ENCODE measurements at places on chromosomes 4 and X.

DNA sequence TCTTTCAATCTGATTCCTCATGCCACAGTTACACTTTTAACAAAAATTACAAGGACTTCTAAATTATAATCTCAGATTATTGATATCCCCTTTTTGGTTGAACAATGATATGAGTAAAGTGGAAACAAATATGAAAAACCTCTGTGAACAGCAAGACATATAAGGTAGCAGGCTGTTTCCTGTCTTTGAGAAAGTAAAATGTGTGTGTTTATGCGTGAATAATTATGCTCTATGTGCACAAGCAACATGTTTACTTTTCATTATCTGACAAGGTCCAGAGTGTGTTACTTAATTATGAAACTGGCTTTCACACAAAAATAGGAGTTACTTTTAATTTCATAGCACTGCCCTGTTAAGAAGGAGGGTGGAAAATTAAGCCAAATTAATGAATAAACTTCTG, 43.1 kb downstream of the DDIT4L start:
- DNase-seq = no peak

GRCh38 chr4:3387154-3387942, 54.4 kb upstream of the HGFAC start:
- no peak for DNase-seq

GRCh38 chr4:155079871-155080270, 128.6 kb upstream of the NPY2R start:
- no peak for DNase-seq

- no peak for DNase-seq
These were observed 94.2 kb downstream of the NYX start for GRCh38 chrX:41541386-41541785.

DNA sequence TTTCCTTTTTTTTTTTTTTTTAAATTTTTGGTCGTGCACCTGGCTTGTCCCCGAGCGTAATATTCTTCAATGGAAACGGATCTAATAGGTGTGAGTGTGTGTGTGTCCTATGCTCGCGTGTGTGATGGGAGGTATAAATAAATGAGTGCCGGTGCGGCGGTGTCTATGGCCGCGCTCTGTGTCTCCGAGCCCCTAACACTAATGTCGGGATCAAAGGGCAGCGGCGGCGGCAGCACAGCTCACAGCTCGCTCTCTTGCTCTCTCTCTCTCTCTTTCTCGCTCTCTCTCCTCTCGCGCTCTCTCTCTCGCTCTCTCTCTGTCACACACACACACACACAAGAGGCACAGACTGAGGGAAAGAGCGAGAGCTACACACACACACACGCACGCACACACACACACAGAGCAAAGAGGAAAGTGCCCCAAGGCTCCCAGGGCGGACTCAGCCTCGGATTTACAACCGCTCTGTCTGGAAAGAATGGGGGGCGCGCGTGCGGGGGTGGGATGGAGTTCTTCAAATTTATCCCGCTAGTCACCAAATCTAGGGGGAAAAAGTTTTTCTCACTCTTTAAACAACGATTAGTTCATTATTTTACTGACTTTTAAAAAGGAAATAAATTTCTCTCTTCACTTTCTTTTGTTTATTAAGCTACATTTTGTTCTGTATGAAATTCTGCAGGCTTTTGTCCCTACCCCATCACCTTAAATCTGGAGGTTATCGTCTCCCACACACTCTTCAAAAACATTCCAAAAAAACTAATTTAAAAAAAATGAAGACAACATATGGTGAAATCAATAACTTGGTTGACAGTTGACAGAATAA, at the start of gene ZNF827:
ZNF827 (minus strand) TSS at position 206 of the 823 bp plus-strand sequence. CDS start 416 bp downstream, outside the sequence.
- no peak for DNase-seq

DNA sequence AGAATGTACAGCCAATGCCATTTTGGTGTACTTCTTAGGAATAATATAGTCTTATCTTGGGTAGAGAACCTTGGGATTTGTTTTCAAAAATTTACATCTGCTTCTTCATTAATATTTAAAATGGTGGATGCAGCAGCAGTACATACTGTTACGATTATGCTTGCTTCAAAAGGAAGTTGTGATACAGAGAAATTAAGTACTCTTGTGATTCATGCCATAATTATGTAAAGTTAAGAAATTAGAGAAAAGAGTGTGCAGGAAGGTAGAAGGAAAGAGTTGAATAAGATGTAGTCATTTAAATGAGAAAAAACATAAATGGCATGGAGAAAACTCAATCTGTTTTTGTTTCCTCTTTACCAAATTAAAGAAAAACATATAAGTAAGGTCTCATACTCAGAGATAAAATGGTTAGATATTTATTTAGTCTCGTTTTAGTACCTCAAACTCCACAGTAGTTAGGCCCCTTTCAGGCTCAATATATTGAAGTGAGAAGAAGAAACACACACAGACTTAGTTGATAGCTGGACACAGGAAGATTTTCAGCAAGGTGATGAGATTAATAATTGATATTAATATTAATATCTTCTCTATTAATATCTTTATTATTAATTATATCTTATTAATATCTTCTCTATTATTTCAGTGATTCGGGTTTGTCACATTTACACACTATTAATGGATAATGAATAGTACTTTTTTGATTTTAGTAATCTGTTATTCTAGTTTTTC, 70.1 kb upstream of the HPGD start:
- no peak for DNase-seq

- DNase-seq = no peak
These were observed 22.9 kb upstream of the CPE start for GRCh38 chr4:165355900-165356300.

DNA sequence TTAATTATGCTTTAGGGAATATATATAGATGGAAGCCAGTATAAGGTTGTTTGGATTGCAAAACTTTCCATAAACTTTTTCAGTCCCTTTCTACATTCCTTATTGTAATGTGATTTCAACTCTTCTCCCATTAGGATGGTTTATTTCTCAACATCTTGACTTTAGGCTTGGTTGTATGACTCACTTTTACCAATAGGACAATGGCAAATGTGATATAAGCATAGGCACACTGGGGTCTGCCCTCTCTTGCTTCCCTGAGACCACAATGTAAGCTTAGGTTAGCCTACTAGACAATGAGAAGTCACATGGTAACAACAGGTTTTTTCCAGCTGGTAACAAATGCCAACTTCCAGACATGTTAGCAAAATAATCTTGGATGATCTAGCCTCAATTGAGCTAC, 163.3 kb upstream of the RBPJ start:
- no peak for DNase-seq

DNA sequence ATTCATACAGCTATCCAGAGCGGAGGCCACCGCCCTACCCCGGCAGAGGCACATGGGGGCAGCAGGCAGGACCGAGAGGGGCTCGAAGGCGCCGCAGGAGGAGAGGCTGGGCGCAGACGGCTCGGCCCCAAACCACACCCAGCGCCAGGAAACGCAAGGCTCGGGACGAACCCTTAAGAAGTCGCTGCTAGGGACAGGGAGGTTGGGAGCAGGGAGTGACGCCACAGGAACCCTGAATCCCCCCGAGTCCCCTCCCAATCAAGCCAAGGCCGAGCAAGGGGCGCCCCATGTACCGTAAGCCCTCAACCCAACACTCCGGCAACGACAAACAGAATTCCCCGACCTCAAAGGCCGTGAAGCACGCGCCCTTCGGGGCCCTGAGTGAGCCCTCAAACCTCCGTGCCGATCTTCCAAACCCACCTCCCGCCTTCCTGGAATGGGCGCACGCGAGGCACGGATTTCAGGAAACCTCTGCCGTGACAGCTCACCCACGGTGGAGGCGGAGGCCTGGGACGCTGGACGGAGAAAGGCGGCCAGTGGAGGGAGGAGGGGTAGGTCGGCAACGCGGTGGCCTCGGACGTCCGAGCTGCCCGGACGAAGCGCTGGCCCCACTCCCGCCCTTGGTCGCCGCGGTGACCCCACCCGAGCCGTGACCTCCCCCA, 1.8 kb downstream of the ZFYVE28 start:
- no peak for DNase-seq

DNA sequence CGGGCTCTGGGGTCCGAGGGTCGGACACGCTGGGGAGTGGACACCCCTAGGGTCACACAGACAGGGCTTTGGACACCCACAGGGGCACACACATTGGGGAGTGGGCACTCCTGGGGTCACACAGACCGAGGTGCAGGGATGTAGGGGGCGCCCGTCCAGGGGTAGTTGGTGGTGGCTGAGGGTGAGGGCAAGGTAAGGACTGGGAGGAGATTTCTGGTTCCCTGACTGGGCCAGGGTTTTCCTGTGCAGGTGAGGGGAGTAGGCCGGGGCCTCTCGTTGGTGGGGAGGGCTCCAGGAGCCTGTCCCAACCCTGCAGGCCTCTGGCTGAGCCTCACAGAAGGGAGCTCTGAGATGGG, 21.9 kb upstream of the WDR45 start:
- DNase-seq = no peak

- no peak for DNase-seq
These were observed 169.0 kb upstream of the MAP3K15 start for GRCh38 chrX:19684311-19684710.

DNA sequence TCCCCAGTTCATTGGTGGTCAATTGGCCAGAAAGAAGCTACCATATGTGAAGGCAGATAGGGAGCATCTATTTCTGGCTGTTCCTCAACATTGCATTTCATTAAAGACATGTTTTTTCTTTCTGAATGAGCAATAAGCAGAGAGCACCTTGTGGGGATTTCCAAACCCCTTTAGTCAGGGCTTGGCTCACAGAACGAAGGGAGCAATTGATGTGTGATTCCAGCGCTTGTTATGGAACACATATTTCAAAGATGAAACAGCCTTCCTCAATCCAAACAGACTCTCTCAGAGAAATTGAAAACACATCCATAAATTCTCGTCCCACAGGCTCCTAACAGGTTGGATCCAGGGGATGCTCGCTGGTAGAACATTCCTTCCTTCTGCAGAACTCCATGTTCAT, 84.1 kb downstream of the CLCN4 start:
- no peak for DNase-seq

GRCh38 chr4:120723986-120724385, 198.5 kb downstream of the PRDM5 start:
- no peak for DNase-seq

GRCh38 chrX:68894513-68895340, 65.9 kb downstream of the EFNB1 start:
- DNase-seq = no peak

DNA sequence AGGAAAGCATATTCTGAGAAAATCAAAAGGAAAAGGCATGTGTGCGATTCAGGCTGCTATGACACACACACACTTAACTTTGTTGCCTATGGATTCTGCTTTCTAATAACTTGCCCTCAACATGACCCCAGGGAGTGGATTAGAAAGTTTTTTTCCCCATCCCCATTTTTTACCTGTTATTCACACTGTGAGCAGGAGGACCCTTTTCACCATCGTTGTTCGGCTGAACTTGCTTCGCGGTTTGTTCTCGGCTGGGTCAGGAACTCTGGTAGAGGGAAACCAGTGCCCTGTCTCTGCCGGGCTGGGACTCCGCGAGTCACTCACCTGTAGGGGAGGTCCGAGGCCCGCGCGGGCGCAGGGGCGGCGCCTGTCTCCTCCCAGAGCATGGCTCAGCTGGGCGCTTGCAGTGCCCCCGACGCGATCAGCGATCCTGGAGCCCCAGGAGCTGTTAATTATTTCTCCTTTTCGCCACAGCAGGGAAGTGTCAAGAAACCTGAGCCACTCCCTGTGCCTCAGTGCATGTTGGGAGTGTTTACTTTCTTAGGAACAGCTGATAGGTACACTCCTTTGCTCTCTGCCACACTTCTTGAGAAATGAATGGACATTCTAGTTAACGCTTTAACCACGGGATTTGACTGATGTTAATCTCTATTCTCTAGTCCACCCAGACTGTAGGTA, at the start of gene RASSF6:
RASSF6 (minus strand) TSS at position 322 of the 678 bp plus-strand sequence. CDS start 8,641 bp downstream, outside the sequence.
- DNase-seq = no peak

GRCh38 chrX:64176876-64177275, 28.6 kb downstream of the AMER1 start:
- no peak for DNase-seq

- no peak for DNase-seq
These were observed 3.0 kb downstream of the TIMP1 start for GRCh38 chrX:47585273-47585672.

GRCh38 chrX:3177851-3178250, 136.6 kb downstream of the ARSF start:
- DNase-seq = no peak

DNA sequence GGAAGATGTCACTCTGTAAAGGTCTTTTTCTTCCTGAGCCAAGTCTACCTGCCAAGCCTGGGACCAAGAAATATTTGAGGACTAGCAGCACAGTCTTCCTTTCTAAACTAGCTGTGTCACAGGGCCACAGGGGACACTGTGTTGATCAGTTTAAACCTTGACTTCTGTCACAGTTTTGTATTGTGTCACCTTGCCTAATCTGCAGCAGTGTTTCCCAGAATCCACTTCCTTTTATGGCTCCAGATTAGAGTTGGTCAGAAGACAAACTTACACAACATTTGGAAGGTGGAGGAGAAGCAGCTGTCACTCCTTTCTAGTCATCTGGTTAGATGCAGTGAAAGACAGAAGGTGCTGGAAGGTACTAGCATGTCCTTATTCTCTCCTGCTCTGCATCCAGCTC, 143.1 kb upstream of the BCOR start:
- DNase-seq = no peak

All from stimulated activated CD4-positive, alpha-beta T cell treated with anti-CD3 and anti-CD28 coated beads, Interleukin-1b, Interleukin-23, amount 100 ng/mL, for 1 hour (primary cell).